ENCODE measurements at places on chromosomes 1 and 21.
A peak's percentile ranks its signal among the peaks of the same experiment; 100 is the strongest.

DNA sequence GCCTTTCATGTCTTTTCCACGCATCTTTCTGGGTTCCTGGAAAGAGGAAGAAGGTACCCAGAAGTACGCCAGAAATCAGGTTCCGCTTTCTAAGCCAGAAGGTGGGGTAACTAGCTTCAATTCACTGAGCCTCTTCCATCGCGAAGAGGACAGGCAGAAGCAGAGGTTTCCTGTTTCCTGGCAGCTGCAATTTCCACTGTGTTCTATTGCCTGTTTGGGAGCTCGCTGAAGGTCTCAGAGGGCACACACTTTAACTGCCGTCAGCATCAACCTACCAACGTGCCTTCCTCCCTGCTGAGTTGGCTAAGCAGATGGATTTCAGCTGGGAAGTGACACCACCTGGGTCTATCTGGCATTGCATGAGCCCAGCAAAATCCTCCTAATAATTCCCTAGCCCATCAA lies 10.0 kb downstream of the NCF2 start:
- DNase-seq = no peak

DNA sequence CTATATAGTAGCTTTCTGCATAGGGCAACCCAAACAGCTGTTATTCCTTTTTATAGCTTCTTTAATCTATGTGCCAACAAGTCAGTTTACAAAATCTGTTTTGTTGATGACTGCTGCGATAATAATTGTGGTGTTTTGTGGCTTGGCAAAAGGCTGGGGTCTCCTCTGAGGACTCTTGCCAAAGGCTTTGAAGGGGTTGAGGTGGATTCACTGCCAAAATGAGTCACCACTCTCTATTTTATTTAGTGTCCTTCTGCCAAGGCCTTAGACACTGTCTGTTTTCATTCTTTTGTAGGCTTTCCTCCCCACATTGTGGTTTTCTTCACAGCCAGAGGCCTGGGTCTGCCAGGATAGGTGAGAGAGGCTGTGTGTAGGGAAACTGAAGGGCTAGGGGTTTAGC lies 161.8 kb downstream of the NFIA start:
- no peak for DNase-seq

DNA sequence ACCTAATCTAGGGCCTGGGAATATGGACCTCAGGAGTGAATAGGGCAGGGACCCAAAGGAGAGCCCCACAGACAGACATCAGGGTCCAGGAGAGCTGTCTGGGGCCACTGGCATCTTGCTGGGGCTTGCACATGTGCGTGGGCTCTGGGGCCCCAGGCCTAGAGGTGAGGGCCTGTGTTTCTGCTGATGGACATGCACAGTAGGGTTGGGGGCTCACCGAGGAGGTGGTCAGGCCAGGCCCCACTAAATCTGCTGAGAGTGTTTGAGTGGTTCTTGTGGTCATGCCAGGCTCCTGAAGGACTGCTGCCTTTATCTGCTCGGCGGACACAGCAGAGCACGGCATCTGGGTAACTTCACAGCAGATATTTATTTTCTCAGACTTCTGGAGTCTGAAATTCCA lies 87.4 kb downstream of the OBSCN start:
- no peak for DNase-seq

GRCh38 chr1:31828926-31829690 lies 13.3 kb upstream of the SPOCD1 start:
- no peak for DNase-seq

DNA sequence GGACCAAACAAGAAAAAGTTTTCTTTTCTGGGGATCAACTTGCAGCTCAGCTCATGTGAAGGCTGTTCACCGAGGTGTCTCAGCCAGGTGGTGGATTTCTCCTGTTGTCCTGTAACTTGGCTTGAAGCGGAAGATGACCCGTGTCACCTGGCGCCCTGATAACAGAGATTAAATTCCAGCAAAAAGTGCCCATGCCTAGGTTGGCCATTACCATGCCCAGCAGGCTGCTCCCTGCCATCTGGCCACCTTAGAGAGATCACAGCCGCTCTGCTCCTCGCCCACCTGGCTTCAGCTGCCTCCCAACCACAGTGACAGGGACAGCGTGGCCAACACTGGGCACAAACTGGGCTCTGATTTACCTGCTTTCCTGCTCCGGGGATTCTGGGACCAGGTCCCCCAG lies 149.5 kb downstream of the ZBTB18 start:
- DNase-seq = no peak

DNA sequence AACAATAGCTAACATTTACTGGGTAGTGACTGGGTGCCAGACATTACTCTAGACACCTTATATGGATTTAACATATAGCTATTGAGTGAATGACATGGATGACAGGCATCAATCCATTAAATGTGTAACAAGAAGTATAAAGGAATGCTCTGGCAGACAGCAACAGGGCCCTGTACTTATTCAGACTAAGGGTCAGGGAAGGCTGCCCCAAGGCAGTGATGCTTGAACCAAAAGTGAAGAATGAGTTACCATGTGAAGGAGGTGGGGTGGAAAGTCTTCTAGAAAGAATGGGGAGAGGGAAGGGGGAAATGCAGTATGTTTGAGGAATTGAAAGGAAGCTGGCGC lies 8.3 kb upstream of the PTPRF start:
- no peak for DNase-seq

- DNase-seq = no peak
Measured at GRCh38 chr1:230905733-230906132, 37.4 kb upstream of the C1orf198 start.

DNA sequence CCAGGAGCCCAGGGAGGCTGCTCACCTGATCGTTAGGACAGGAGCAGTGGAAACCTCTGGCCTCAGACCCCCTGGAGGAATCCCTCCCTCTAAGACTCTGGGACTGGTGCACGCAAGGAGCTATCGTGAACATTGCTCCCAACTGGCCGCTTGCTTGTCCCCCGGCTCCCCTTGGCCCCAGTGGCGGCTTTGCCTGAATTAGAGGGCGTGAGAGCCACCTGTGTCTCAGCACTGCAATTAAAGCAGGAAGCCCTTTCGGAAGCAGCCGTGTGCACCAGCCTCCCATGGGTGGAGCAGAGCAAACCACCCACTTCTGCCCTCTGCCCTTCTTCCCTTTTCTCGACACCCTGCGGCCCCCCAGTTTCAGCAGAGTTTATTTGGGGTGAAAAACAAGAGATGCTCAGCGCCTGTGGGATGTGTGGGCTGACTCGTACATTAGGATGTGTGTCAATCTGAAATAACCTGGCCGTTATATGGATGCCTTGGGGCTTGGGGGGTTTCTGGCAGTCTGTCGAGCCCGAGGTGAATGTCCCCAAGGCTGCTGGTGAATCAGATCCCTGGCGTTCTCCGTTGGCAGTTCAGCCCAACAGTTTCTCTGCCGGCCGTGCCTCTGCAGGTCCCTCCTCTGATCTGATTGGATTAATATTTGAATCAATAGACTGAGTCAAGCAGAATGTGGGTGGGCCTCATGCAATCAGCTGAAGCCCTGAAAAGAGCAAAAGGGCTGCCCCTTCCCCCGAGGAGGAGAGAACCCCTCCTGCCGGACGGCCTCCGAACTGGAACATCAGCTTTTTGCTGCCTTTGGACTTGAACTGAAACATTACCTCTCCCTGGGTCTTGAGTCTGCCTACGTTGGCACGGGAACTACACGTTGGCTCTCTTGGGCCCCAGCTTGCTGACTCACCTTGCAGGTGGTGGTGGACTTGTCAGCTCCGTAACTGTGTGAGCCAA lies 7.3 kb upstream of the UMODL1 start:
- peak; percentile 28 for DNase-seq

GRCh38 chr1:183097438-183098051 lies 74.3 kb downstream of the LAMC1 start:
- DNase-seq = no peak

DNA sequence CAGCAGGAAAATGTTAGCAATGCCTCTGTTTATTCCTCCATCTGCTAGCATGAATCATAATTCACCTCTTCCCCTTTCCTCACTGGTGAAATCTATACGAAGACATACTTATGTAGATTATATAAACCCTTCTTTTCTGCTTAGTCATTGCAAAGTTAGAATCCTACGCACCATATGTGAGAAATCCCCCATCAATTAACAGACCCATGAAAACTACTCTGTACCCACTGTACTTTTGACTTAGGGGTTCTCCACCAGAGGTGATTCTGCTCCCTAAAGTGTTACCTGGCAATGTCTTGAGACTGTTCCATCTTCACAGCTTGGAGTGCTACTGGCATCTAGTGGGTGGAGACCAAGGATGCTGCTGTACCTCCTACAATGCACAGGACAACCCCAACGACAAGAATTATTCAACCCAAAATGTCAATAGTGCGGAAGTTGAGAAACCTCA lies 49.6 kb upstream of the KCTD3 start:
- no peak for DNase-seq

DNA sequence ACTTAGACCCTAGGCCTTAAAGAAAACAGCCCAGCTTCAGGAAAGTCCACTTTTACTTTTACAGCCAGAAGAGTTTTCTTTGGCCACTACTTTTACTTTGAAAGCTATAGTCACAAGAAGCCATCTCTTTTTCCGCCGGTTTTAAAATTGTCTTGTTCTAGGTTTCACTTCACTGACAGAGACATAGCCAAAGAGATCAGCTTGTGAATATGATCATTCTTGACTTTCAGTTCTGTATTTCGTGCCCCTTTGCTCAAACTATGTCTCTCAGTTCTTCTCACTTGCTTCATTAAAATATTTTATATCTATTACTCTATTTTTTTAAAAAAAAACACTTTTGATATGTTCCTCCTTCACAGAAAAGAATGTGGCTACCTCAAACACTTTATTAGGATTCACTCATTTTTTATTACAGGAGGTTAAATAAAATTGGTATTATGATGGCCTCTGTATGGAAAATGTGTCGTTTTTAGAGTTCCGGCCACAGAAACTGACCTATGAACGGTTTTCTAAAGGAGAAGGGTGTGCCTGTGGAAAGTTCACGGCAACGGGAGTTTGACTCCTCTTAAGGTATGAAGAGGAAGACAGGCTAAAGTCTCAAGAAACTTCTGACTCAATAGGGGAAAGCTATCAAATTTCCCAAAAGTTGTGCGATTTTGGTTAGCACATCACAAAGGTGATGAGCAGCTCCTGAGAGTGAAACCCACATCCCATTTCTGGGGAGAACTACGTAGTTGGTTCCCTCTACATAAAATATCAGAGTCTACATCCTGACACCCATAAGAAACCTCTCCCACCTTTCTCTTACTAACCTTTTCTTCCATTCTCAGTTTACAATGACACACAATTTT lies 1.2 kb downstream of the MCOLN2 start:
- DNase-seq = no peak

DNA sequence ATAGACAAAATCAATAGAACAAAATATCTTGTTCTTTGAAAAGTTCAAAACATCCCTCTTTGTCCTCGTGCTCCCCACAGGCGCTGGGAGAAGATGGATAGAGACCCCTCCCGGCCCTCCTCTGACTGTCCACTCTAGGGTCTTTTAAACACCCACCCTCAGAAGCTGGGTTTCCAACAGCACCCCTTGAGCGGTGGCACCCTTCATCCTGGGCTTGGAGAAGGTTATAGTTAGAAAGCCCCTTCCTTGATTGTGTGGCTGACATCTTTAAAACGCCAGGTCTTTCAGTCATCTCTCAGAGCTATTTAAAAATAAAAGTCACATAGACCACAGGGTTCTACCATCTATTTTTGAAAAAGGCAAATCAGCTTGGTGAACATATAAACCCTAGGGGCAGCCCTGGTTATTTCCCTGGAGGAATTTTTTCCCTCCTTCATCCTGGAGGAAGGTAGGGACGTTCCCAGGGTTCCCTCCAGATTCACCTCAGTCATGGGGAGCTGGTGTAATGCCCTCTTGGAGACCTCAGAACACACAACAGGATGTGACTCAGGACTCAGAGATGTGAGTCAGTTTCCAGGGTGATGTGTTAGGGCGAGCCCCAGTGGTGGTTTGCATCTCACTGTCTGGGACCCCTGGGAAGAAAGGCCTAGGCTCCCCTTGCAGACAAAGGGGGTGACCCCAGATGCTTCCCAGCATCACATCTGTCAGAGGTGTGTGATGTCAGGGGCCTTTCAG lies 138.5 kb downstream of the CLIC6 start:
- DNase-seq = no peak

DNA sequence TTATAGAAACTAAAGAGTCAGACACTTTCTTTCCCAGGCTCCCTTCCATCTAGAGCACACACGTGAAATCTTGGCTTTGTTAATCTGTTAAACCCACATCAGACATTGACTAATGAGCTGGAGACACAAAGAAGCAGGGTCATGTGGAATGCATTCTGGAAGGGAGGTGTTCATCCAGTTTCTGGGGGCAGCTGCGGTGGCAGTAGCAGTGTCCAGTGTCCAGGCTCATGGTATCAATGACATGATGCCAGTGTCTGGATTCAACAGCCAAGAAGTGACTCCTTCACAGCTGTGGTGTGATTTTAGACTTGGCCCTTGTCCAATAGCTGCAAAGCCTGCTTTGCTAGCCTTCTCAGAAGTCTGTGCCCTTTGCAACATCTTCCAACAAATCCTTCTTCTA lies 95.2 kb downstream of the NTPCR start:
- no peak for DNase-seq

DNA sequence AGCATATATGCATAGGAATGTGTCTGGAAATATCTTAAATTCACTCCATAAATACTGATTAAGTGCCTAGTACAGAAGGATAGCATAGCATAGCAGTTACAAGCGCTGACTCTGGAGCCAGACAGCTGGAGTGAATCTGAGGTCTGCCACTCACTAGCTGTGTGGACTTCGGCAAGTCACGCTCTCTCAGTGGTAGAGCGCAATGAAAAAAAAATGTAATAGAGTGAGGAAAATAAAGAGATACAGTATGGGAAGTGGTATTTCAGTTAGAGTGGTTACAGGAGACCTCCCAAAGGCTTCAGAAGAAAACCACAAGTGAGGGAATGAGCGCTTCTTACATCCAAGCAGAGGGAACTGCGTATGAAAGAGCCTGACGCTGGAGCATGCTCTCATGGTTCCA lies 338.9 kb upstream of the PRMT6 start:
- no peak for DNase-seq

DNA sequence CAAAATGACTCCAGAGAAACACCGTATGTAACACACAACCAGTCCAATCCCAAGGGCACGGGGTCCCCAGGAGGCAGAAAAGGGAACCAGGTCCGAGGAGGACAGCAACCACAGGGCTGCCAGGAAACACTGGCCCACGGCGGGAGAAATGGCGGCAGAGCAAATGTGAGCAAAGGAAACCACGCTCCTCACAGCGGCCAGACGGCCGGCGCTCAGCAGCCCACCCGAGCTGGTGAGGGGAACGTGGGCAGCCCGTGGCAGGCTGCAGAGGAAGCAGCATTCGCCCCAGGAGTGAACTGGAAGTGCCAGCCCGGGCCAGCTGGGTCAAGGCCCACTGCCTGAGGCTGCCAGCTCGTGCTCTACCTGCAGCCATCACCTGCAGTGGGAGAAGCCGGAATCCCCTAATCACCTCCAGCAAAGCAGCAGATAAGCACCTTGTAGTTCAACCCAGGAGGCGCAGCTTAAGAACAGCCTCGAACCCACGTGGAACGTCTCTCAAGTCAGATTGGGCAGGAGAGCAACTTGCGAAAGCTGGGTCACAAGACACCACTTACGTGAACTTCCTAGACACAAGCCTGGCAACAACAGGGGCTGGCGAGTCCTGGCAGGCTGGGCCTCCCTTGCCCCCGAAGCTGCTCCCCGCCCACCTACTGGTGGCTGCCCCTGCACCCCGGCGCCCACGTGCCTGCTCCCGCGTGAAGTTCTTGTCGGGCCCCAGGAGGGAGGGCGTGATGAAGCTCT lies 6.7 kb downstream of the SLC19A1 start:
- DNase-seq = no peak

GRCh38 chr1:80021891-80022290 lies 1015.4 kb upstream of the ADGRL4 start:
- no peak for DNase-seq
